ENCODE measurements at places on chromosomes 4 and X. TPM values are rescaled to one million over a fixed set of nuclear protein-coding genes. Genes with fewer than 3 reads are reported as not detected.

The LEF1 gene
- not detected for total RNA-seq

The UGT2B15 gene
- not detected for total RNA-seq

The STX18 gene
- total RNA-seq, result 18.8 TPM

The ALB gene
- not detected for total RNA-seq

The SASH3 gene
- not detected for total RNA-seq

The SLIT2 gene
- total RNA-seq, result 82.4 TPM

The RASL11B gene
- total RNA-seq, result not detected

The THAP9 gene
- 6.1 TPM for total RNA-seq

The RPA4 gene
- 0.65 TPM for total RNA-seq

The SMIM10L2A gene
- 0.39 TPM for total RNA-seq

The UXT gene
- 111 TPM for total RNA-seq

The LONRF3 gene
- not detected for total RNA-seq

The SPIN2A gene
- 0.54 TPM for total RNA-seq

The KLKB1 gene
- not detected for total RNA-seq

The RPS6KA6 gene
- 11.2 TPM for total RNA-seq

The SLC26A1 gene
- not detected for total RNA-seq

The MTNR1A gene
- not detected for total RNA-seq

The MAGEB17 gene
- total RNA-seq, result not detected

The XPNPEP2 gene
- total RNA-seq, result 5.1 TPM

The YIPF7 gene
- not detected for total RNA-seq

The PDGFRA gene
- total RNA-seq, result 0.76 TPM

The FAM47E gene
- total RNA-seq, result 1.4 TPM

The HTRA3 gene
- 56.8 TPM for total RNA-seq

The MAGEA2 gene
- total RNA-seq, result not detected

The BGN gene
- total RNA-seq, result 0.39 TPM

The PAGE5 gene
- not detected for total RNA-seq

The TRIML2 gene
- total RNA-seq, result 41.3 TPM

The OPHN1 gene
- total RNA-seq, result 10.1 TPM

The UGT2B17 gene
- not detected for total RNA-seq

The NR0B1 gene
- not detected for total RNA-seq

The MAMLD1 gene
- 0.11 TPM for total RNA-seq

The IL1RAPL2 gene
- 0.39 TPM for total RNA-seq

The DGKK gene
- not detected for total RNA-seq

The SPANXC gene
- not detected for total RNA-seq

The PIN4 gene
- total RNA-seq, result 3.6 TPM

The HS3ST1 gene
- total RNA-seq, result 0.22 TPM

The SMIM10 gene
- total RNA-seq, result 1.6 TPM

The CSAG1 gene
- total RNA-seq, result not detected

The ASB5 gene
- total RNA-seq, result not detected

The MAGEB1 gene
- not detected for total RNA-seq

The ANKRD50 gene
- 33.3 TPM for total RNA-seq

The MECP2 gene
- 23.6 TPM for total RNA-seq
